ENCODE measurements at places on chromosomes 13 and 19.

DNA sequence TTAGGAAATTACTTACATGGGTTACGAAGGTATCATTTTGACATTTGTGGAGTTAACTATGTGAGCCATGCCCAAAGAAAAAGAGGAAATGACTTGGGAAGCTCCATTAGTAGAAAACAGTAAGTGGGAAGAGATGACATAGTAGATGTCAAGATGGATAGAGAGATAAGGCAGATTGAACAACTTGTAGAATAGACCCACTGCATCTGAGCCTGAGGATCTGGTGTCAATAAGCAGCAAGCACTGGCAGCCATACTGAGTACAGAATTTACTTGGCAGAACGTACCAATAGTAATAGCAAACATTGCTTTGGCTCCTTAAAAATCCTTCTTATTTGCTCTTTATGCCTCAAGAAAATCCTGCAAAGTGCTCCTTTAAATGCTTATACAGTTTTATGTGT, 203.8 kb downstream of the GPC6 start:
- DNase-seq, result no peak

DNA sequence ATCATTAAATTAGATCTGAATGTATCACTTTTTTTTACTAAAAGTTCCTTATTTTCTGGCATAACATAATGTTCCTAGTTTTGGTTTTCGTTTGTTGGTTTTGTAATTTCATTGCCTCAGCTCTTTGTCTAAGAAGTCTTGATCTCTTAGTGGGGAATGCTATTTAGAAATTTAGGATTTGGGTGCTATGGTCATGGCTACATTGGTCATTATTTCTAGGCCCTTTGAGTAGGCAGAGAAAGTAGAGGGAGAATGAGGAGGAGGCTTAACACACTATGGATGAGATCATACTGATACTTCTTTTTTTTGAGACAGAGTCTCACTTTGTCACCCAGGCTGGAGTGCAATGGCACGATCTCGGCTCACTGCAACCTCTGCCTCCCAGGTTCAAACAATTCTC, 41.8 kb downstream of the PIBF1 start:
- no peak for DNase-seq

- no peak for DNase-seq
Measured at GRCh38 chr13:32031815-32032370, 319 bp downstream of the FRY start.

DNA sequence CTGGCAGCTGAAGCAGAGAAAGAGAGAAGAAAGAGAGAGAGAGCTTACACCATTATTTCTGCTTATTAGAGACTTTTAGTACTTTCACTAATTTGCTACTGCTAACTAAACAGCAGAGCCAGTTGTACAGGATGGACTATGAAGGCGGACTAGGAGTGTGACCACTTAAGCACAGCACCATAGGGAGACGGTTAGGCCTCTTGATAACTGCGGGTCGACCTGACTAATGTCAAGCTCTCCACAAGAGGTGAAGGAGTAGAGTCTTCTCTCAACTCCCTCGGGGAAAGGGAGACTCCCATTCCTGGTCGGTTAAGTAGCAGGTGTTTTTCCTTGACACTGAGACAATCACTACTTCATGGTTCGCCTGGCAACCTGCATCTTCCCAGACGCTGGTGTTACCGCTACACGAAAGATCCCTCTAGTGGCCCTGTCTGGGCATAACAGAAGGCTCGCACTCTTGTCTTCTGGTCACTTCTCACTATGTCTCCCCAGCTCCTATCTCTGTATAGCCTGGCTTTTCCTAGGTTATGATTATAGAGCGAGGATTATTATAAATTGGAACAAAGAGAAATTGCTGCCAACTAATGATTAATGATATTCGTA, 5.3 kb upstream of the PSG7 start:
- DNase-seq, result no peak

GRCh38 chr13:47179321-47179720, 282.5 kb upstream of the HTR2A start:
- no peak for DNase-seq

Data from CD4-positive, alpha-beta T cell treated with Interleukin-1 beta for 1 hour (primary cell).